AG09309 (cell line): ENCODE measurements at places on chromosomes 7 and 10.

DNA sequence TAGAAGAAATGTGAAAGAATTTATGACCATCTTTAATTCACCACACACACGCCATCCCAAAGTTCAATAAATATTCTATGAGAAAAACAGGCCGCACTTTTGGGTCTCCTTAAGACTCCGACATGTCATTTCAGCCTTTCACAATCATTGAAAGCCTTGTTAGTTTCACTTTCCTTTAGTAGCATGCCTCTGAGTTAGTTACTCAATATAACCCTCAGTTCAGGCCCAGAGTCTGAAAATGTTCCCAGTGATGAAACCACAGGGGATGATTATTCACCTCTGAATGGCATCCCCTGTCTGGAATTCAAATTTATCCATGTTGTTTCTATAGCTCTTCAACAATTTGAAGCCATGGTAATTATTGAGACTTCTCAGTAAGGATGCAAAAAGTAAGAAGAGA, 278.1 kb upstream of the NRP1 start:
- peak; percentile 72 for DNase-seq

GRCh38 chr10:43648398-43649184, at the start of gene ZNF32:
TSS of gene ZNF32 (minus strand) at chr10:43648881. CDS start at chr10:43646133, 2,748 bp downstream.
- peak; percentile 52 for DNase-seq

- DNase-seq, result no peak
Measured at GRCh38 chr7:105336009-105336408, 52.7 kb downstream of the SRPK2 start.

DNA sequence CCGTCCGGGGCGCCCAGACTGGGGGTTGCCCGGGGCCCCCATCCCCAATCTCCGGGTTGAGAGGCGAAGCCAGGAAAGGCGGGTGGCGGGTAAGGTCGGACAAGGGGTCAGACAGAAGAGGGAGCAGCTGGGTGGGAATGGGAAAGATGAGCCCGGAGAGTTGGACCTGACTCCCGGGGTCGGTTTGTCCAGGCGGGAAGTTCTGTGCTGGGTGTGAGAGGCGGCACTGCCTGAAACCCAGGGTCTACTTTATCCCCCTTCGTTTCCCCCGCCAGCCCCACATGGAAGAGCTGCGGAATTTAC, 675 bp downstream of the SLC4A2 start:
- DNase-seq, result no peak

DNA sequence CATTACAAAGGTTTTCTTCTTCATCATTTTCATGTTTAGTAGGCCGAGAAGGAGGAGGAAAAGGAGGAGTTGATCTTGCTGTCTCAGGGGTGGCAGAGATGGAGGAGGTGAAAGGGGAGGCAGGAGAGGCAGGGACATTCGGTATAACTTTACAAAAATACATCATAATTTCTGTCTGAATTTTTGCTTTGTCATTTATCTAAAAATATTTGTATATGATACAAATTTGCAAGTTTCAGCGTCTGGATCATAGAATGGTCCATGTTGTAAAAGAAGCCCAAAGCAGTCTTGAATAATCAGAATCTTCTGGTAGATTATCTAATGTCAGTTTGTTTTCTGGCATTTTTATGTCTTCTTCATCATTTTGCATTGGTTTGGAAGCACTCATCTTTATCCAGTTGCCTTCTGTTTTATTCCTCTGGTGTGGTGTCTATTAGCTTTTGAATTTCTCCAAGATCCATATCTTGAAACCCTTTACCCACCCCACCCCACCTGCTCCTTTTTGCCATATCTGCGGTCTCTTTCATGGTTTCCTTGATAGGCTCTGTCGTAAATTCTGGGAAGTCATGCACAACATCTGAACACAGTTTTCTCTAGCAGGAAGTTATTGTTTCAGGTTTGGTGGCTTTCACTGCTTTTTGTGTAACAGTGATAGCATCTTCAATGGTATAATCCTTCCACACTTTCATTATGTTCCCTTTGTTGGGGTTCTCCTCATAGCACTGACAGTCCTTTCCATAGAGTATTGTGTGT, 95.0 kb downstream of the ST7 start:
- DNase-seq, result no peak

DNA sequence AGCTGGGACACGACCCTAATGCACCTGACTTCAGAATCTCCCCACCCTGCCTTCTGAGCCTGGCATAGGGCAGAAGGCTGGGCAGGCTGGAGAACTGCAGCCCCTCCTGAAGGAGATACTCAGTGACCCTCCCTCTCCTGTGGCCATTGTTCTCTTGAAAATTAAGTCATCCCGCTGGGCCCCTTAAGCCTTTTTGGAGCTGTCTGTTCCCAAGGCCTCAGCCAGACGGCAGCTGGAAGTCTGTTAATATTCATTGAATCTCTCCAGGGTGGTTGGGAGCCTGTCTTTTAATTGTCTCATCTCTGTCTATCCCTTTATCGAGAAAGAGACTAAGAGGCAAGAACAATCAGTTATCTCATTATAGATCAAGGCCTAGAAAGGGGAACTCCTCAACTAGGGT, 118.1 kb upstream of the PCBD1 start:
- no peak for DNase-seq

DNA sequence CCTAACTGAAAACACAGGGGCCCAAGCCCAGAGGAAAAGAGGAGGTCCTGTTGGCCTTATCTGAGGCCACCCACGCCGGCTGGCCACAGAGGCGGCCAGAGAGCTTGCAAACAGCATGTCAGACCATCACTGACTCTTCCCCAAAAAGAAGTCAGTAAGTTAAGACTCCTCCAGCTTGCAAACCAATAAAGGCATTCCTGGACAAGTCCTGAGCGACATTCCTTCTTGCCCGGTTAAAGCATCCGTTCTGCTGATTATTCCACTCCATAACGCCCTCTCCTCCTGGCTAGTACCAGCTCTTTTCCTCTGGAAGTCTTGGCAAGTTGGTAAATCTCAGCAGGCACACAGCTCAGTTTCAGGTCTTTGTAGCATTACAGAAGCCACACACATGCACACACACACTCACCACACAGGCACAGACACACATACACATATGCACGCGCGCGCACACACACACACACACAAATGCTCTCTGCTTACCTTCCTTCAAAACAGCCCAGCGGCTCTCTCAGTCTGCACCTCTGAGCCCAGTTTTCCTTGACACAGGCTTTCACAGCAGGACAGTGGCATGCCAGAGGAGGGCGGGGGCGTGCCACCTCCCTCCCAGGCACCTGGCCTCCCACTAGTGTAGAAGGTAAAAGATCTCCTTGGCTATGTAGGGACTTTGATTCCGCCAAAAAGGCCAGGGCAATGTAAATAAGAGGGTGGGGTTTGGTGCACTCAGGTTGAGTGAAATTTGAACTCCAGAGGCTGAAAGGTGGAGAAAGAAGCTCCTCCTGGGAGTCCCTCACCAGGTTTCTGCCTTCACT, 201.4 kb downstream of the TNS3 start:
- no peak for DNase-seq

DNA sequence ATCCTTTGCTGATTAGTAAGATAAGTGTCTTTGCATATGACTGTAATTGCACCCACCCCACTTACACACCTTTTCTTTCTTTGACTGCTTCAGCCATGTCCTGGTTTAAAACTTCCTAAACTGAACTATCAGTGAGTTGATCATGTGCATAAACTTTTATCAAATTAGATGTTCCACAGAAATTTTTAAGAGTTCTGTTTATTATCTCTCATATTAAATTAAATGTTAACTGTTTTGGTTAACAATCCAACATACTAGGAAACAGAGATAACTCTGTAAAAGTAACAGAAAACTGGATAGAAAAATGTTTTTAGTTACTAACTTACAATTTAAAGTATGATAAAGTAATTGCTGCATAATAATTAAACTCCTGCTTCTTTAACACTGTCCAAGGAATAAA, 959.6 kb upstream of the LRRN3 start:
- DNase-seq, result no peak

- no peak for DNase-seq
Measured at GRCh38 chr10:17676919-17677318, 33.0 kb downstream of the STAM start.

DNA sequence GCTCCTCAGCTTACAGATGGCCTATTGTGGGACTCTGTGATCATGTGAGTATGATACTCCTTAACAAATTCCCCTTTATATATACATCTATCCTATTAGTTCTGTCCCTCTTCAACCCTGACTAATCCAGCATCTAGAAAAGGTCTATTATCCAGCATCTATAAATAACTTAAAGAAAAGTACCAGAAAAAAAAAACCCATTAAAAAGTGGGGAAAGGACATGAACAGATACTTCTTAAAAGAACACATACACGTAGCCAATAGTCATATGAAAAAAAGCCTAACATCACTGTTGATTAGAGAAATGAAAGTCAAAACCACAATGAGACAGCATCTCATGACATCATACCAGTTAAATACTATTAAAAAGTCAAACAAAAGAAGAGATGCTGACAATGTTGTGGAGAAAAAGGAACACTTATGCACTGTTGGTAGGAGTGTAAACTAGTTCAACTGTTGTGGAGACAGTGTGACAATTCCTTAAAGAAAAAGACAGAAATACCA, 549.5 kb upstream of the GRM3 start:
- no peak for DNase-seq

DNA sequence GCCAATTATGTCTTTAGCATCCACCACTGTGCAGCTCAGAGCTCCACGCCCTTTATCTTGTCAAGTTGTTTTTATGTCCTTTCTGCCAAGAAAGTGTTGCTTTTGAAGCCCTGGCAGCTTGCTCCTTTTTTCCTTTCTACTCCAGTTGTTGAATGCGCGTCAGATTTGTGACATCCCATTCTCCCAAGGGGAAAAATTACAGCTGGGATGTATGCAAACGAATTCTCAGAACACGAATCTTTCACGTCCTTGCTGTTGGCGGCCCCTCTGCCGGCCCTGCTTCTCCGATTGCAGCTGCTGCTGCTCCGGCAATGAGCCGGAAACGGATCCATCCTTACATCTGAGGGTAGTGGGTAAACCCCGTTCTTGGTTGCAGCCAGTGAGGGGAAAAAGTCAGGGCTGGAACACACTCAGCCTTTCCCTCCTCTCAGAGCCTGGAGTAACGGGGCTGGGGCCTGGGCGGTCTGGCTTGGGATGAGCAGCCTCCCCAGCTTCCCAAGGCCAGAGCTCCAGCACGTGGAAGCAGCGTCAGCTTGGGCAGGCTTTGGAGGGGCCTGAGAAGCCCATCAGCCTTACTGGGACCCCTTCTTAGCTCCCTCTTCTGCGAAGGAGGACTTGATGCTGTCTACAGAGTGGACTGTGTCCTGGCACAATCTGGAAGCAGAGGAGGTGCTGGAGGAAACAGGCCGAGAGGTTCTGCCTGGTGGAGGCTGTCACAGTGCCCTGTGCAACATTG, 79.0 kb upstream of the CHST15 start:
- DNase-seq, result no peak

DNA sequence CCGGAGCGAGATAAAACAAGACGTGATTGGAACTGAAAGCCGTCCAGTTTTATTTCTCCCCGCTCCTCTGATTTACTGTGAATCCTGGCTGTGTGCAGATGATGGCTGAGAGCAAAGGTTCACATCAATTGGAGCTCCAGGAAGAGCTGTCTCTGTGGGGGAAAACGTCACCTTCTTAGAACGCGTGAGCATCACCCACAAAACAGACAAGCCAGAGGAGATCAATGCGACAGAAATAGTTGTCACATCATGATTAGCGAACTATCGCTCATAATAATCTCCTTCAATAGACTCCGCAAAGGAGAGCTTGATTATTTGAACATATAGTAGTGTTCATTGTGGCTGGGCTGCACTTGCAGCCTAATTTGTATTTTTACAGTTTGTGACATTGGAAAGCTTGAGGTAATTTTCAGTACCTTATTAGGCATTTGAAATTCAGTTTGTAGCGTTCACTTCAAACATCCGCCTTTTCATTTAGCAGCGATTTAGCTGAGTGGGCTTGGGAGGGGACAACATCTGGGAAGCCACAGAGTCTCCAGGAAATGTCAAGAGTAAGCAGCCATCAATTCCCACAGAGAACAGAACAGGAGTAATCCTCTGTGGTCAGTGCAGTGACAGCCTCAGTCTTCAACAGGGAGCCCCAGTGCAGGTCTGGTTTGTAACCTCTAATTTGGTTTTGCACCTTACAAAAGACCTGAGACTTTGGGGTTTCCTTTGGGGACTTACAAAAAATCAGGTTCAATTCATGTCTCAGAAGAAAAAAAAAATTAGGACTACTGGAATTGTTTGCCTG, 276.8 kb upstream of the PFKP start:
- no peak for DNase-seq

- no peak for DNase-seq
Measured at GRCh38 chr7:150324373-150324961, 1.1 kb upstream of the ACTR3C start.

DNA sequence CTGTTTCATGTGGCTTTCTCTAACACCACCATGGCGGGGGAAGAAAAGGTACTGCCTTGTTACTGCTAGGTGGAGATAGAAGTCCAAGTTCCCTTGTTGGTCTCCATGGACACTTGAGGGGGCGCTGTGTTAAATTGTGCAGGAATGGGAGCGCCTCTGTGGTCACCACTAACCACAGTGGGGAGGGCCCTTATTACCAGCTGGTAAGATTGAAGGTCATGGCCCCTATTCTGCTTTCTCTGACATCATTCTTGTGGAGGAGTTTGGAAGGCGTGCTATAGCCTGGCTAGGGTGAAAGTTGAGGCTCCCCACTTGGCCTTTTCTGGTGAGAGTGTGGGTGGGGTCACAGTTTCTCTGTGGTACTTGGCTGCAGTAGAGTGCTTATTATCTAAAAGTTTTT, 14.9 kb upstream of the MXI1 start:
- no peak for DNase-seq

- DNase-seq, result no peak
Measured at GRCh38 chr10:101495324-101495925, 92.6 kb downstream of the POLL start.

DNA sequence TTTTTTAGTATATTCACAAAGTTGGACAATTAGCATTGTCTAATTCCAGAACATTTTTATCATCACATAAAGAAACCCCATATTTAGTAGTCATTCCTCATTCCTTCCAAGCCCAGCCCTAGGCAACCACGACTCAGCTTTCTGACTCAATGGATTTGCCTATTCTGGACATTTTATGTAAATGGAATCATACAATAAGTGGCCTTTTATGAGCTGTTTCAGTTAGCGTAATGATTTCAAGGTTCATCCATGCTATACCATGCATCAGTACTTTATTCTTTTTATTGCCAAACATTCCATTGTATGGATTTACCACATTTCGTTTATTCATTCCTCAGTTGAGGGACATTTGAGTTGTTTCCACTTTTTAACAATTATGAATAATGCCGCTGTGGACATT, 249.2 kb downstream of the DYNC1I1 start:
- peak; percentile 7 for DNase-seq

GRCh38 chr7:41705109-41705901, 2.4 kb upstream of the INHBA start:
- peak; percentile 80 for DNase-seq

- no peak for DNase-seq
Measured at GRCh38 chr10:114544045-114544659, 113.9 kb downstream of the ABLIM1 start.

GRCh38 chr10:34364253-34365037, 450.7 kb downstream of the PARD3 start:
- DNase-seq, result no peak

DNA sequence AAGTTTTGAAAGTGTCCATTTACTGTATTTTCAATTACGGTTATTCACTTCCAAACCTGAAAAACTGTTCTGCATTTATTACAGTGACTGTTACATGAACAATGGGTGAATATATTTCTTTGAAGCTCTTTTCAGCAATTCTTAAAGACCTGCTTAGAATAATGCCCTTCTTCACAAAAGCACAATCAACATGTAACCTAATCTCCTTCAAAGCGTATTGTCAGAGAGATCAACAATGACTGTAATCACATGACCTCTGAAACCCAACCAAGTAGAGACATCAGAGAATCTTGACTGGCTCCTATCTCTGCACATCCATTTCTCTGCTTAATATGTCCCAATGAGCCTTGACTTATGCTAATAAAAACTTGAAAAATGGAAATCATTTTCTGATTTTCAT, 126.7 kb downstream of the NRCAM start:
- no peak for DNase-seq

GRCh38 chr10:120174491-120174890, 282.0 kb downstream of the SEC23IP start:
- DNase-seq, result no peak
